NB4 (cell line): ENCODE measurements at places on chromosomes 4 and X.

DNA sequence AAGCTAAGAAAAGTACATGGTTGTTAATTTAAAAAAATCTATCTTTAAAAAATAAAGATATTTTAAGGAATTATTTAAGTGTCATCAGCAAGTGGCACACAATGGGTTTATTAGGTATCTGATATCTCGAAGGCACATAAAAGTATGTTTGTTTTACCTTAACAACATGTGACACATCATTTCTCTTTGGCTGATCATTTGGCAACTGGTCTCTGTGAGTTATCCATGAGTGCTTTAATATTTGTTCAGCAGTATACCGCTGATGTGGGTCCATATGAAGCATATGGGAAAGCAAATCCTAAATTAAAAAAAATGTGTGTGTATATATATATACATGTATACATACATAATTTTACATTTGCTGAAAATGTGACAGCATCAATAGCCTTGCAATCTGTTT is 123.2 kb downstream of the RPS6KA6 start:
- no peak for DNase-seq

GRCh38 chr4:13540446-13541175 is 3.7 kb downstream of the NKX3-2 start:
- DNase-seq, result no peak

DNA sequence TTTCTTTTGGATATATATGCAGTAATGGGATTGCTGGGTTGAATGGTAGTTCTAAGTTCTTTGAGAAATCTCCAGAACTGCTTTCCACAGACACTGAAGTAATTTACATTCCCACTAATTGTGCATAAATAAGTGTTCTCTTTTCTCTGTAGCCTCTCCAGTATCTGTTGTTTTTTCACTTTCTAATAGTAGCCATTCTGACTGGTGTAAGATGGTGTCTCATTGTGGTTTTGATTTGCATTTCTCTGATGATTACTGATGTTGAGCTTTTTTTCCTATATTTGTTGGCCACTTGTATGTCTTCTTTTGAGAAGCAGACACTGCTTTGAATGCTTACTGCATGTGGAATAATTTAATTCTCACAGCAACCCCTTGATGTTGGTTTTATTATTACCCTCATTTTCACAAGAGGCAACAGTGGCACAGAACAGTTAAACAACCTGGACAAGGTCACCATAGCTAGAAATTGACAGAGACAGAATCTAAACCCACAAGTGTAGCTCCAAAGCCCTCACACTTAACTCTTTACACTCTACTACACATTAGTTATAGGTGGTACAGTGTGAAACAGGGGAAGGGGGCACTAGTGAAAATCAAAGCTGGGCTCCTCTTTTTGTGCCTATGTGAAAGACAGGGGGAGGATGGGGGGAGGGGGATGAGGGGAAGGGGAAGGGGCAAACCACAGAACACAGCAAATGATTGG is 96.1 kb downstream of the REELD1 start:
- no peak for DNase-seq

- no peak for DNase-seq
Measured at GRCh38 chrX:29023207-29023606, 436.0 kb downstream of the IL1RAPL1 start.

DNA sequence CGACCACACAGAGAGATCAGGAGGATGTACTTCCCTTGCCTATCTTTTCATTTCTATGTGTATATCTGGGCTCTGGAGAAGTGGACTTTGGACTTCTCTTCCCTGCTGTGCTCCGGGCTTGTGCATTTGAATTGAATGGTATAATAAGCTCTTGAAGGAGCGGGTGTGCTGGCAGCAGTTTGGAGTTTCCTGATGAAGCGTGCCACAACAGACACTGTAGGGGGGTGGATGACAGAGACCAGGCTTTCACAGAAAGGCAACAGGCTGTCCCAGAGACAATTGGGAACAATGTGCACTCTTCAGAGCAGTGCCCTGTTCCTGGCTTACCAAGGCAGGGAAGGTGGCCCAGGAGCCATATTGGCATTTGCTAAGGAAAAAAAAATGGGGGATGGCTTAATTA is 170.1 kb downstream of the FRMPD4 start:
- DNase-seq, result no peak

DNA sequence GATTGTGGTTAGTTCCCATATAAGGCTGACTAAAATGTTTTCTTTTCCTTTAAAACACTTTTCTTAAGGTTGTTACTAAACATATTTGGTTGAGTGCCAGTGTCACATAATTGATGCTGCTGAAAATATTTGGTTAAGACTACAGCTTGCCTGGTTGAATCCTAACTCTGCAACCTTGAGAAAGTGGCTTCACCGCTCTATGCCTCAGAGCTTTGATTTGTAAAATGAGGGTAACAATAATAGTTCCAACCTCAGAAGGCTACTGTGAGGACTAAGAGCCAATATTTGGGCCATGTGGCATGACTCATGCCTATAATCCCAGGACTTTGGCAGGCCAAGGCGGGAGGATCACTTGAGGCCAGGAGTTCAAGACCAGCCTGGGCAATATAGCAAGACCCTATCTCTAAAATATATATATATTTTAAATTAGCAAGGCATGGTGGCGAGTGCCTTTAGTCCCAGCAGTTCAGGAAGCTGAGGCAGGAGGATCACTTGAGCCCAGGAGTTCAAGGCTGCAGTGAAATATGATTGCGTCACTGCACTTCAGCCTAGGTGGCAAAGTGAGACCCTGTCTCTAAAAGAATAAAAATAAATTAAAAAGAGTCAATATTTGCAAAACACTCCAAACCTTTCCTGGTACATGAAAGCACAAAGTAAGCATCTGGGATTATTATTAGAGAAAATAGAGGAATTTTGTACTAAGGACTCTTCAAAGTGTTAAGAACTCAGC is 7.1 kb upstream of the NEIL3 start:
- DNase-seq, result no peak

- peak; percentile 92 for DNase-seq
Measured at GRCh38 chr4:26787461-26788340, 72.9 kb upstream of the STIM2 start.

GRCh38 chr4:16596267-16596666 is 302.2 kb downstream of the LDB2 start:
- DNase-seq, result no peak

- DNase-seq, result no peak
Measured at GRCh38 chr4:185878633-185879032, 66.6 kb upstream of the SORBS2 start.
